ENCODE measurements at places on chromosomes 16 and 17.

DNA sequence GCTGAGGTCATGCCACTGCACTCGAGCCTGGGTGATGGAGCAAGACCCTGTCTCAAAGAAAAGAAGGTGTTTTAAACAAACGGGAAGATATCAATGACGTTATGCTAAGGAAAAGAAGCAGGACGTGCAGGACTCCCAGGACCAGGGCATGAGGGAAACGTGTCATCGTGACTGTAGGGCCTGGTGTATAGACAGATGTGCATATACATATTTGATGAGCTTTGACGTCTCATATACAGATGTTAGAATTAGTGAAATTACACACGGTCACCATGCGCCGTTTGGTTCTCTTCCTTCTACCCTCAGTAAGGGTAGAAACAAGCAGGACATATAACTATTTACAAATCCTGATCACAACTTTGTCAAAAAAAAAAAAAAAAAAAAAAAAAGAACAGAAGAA is 17.6 kb upstream of the PVALEF start:
- no peak for DNase-seq

- no peak for DNase-seq
Measured at GRCh38 chr16:56653218-56653617, 1.5 kb downstream of the MT1B start.

DNA sequence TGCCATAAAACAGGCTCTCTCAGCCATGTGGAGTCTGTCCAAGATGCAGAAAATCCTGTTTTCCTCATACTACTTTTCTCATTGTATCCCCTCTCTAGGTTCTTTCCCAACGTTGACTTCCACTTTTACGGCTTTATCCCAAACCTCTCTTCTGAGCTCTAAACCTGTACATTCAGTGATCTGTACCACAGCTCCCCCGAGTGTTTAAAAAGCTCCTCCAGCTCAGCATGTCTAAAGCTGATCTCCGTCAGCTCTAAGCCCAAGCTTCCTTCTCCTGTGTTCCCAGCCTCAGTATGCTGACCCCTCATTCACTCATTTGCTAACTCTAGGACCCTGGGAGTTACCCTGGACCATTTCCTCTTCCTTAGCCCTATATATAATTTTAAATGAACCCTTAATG is 144.6 kb downstream of the DNAH9 start:
- no peak for DNase-seq

GRCh38 chr16:26204138-26204537 is 512.4 kb downstream of the HS3ST4 start:
- DNase-seq = no peak

DNA sequence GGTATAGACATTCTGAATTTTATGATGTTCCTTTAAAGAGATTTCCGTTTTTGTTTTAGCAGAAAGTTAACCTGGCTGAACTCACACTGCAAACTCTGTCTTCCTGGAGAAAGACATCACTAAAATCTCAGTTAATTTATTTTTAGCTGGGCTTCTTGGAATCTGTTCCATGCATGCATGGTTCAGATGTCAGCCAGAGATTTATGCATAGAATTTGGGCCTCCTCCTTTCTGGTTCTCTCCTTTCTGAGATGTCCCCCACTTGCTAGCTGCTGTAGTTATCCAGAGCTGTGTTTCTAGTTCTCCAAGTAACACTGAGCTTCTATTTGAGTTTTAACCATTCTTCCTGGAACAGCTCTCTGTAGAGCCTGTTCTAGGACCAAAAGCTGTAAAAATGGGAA is 77.3 kb upstream of the TANC2 start:
- no peak for DNase-seq

- DNase-seq = no peak
Measured at GRCh38 chr16:85593494-85594221, 19.5 kb upstream of the GSE1 start.

DNA sequence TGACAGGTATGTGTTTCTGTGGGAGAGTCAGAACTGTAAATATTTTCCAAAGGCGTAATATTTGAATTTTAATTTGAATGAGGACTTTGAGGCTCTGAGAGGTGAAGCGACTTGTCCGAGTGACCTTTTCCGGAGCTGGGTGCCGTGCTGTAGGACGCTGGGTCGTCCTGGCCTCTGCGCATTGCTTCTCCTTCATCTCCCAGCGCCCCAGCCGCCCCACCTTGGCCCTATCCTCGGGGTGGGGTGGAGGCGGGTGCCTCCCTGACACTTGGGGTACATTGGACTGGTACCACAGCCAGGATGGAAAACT is 147.8 kb downstream of the SPECC1 start:
- DNase-seq = no peak

DNA sequence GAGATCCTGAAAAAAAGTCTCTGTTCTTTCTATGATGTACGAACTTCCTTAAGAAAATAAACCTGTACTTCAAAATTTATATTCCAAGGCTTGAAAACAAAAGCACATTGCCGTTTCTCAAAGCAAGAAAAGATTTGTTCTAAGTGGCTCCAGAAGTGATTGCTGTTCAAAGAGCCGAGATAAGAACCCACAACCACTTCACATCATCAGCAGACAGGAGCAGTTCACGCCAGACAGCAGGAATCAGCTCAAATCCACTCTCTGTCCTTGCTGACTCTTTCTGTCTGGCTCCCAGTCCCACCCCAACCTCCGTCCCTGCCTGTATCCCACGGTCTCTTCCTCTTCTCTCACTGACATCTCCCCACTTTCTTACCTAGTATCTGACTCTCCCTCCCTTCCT is 85.0 kb upstream of the MYOCD start:
- DNase-seq = no peak

DNA sequence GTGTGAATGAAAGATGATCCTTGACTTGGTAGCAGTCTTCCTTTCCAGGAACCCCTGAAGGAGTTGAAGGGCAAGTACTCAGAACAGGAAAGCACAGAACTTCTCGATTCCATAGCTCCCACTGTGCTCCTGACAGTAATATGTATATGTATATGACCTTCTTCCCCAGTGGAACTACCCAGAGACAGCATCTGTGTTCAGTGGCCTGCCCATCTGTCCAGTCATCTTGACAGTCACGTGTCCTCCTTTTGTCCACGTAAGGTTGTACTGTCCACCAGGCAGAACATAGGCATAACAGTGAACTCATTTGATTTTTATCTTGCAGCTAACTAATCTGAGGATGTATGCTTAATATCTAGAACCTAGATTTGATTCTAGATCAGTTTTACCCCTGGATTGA is 37.8 kb upstream of the RASL10B start:
- DNase-seq = no peak

DNA sequence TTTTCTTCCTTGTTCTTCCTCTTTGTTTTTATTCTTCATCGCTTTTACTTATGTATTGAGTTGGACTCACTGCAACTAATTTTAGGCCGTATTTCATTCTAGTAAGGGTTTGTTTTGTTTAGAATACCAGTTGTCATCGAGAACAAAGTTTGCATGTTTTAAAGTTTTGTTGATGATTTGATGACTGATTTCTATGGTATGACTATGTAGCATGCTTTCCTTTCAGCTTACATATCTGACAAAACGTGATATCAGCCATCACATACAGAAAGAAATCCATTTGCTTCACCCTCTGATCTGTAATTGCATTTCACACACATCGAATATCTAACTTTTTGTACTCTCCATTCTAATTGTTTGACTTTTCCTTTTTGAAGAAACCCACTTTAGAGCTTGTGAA is 4.0 kb downstream of the PRKCA start:
- DNase-seq = no peak

DNA sequence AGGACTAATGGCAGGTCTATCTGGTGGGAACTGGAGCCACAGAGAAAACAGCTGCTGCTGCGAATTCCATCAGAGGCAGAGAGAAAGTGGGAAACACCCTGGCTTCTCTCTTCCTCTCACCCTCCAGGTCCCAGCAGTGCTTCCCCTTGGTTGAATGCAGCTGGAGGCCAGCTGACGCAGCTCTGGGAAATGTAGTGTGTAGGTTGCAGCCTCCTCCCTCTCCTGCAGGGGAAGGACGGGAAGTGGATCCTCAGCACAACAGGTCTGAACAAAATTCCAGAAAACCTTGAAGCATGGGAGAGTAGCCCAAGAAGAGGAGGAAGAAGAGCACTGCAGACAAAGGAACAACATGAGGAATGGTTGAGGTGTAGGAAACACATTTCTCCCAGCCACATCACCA is 67.8 kb upstream of the MMP2 start:
- no peak for DNase-seq

- no peak for DNase-seq
Measured at GRCh38 chr17:77662833-77663232, 295.7 kb upstream of the TNRC6C start.

- DNase-seq = no peak
Measured at GRCh38 chr16:57603115-57604024, 25.1 kb upstream of the ADGRG1 start.

- no peak for DNase-seq
Measured at GRCh38 chr17:12107905-12108304, 87.2 kb downstream of the MAP2K4 start.

- no peak for DNase-seq
Measured at GRCh38 chr17:16432017-16432416, 16.6 kb downstream of the TRPV2 start.

- DNase-seq = no peak
Measured at GRCh38 chr17:28029044-28029443, 13.4 kb upstream of the NLK start.

DNA sequence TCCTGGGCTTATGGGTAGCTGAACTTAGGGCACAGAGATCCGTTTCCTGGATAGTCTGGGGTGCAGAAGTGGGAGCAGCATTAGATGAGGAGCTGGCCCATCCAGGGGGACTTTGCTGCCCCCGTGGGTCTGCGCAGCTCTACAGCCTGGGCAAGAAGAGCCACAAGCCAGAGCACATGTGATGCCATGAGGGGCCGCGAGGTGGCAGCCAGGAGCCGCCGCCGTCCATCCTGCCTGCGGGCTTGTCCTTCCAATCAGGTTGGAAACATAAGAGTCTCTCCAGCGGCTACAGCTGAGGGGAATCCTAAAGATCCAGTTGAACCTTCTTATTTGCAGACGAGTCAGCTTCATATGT is 21.9 kb downstream of the C1QTNF1 start:
- peak; percentile 57 for DNase-seq

DNA sequence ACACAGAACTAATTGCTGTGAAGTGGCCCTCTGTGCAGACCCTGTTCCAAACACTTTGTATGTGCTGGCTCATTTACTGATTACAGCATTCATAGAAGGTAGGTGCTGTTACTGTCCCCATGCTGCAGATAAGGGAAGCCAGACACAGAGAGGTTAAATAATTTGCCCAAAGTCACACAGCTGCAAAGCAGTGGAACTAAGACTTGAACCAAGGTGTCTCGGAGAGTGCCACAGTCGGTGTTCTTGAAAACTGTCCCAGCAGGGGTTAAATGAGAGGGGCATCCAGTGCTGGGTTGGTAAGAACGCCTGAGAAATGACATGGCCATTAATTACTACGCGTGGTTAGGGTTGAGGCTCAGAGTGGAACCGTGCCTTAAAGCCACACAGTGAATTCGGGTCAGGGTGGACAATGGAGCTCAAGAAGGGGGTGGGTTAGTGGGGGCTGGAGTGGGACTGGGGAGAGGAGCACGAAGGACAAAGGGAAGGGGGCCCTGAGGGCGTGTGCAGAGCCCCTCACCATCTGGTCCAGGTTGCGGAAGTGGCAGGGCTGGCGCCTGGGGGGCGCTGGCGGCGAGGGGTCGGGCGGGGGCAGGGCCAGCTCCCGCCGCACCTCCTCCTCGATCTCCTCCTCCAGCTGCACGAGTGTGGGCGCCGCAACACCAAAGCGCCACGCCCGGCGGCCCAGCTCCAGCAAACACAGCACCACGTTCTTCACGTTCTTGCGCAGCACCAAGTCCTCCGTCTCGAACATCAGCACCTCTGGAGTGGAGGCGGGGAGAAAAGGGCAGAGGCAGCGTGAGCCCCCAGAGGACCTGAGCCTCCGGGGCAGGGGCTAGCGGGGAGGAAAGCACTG is 3.3 kb downstream of the GAS2L2 start:
- no peak for DNase-seq

DNA sequence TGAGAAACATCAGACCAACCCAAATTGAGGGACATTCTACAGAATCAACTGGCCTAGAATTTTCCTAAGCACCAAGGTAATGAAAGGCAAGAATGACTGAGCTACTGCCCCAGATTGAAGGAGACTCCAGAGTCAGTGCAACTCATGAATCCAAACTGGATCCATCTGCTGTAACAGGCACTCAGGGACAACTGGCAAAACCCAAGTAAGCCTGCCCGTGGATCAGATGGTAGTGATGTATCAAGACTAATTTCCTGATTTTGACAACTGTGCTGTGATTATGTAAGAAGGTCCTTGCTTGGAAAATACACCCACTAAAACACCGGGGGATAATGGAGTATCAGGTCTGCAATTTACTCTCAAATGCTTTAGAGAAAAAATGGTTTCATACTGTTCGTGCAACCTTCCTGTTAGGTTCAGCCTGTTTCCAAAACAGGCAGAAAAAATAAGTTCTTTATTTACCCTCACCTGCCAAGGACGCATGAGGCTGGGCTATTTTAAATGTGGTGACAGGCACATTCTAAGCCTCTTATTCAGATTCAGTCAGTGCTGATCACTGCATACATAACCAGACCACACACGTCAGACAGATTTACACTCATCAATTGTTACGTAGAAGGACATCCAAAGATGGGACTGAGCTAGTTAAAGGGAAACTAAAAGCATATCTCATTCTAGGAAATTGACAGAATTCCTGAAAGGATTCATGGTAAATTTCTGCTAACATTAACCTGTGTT is 7.0 kb downstream of the MBTPS1 start:
- no peak for DNase-seq

- no peak for DNase-seq
Measured at GRCh38 chr17:57288040-57288772, 31.9 kb downstream of the MSI2 start.

GRCh38 chr16:1706386-1707192 is 594 bp downstream of the MAPK8IP3 start:
- DNase-seq = peak; percentile 34

GRCh38 chr16:69108064-69108904 is 2.8 kb downstream of the HAS3 start:
- no peak for DNase-seq

GRCh38 chr17:5706577-5707210 is 122.4 kb upstream of the NLRP1 start:
- DNase-seq = peak; percentile 57

GRCh38 chr17:57480438-57481196 is 224.3 kb downstream of the MSI2 start:
- no peak for DNase-seq

- DNase-seq = peak; percentile 91
Measured at GRCh38 chr17:28750178-28751047, 6.6 kb downstream of the TRAF4 start.

DNA sequence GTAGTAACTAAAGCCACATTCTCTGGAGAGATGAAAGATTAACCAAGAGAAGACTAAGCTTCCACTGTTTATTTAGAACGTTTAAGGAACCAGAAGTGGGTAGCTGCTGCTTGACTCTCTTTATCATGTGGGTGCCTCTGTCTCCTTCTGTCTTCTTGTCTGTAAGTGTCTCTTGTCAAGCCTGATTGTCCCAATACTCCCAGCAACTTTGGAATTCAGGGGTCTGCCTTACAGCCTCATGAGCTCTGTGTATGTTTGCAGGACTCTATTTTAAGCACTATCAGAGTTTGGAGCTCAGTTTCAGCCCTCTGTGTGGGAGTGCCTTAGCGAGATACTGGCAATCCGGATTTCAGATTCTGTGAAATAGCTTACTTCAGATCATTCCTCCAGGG is 29.3 kb upstream of the SPACA3 start:
- no peak for DNase-seq

Measured in CD4-positive, alpha-beta T cell treated with Interleukin-2 at 100 ng/mL for 4 hours (primary cell).